WERI-Rb-1 (cell line): ENCODE measurements at places on chromosomes 3 and 15.

- no peak for DNase-seq
Observed at GRCh38 chr3:81869382-81869781, 107.9 kb upstream of the GBE1 start.

DNA sequence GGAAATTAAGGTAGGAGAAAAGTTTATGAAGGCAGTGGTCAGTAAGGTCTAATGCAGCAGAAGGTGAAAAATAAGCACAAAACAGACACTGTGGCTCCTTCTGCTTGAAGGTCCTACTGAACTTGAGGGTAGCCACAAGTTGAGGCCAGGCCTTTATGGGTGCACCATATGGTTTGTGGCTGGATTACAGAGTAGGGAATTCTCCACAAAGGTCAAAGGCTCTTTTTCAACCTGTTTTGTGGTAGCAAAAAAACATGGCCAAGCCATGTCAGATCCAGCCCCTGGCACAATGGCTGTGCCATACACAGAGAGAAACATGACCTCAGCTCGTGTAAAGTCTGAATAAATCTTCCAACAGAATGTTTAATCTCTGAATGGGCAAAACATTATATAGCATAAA, 214.0 kb downstream of the SATB1 start:
- DNase-seq, result no peak

- no peak for DNase-seq
Observed at GRCh38 chr3:122349171-122349570, 24.1 kb downstream of the CSTA start.

GRCh38 chr3:45774581-45775521, 21.5 kb downstream of the SLC6A20 start:
- DNase-seq, result no peak

GRCh38 chr3:112682361-112682760, 41.4 kb upstream of the CCDC80 start:
- DNase-seq, result no peak

GRCh38 chr3:111325160-111325718, 216.8 kb upstream of the CD96 start:
- DNase-seq, result no peak

DNA sequence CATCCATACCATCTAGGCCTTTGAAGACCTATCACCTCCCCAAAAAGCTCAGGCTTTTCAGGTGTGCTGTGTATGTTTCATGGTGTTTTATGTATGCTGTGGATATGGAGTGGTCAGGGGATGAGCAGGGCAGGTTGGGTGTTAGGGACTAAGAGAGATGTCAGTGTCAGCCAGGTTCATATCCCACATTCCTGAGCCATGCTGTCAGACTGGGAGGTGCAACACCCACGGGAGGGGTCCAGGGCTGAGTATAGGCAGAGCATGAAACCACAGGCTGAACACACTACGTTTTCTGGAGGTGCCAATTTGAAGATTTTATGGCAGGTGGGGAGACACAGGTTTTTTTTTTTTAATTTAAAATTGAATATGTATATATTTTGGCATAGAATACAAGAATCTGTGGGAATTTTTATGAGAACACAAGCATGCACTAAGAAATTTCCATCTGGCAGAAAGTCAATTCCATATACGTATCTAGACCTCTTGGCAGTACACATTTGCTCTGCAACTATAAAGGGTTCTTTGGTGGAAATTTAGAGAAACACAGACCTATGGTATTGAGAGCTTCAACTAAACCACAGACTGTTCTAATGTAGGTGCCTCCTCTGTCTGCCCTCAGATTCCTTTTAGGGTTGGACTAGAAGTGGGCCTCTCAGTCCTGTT, 101.9 kb upstream of the RNU6-1 start:
- DNase-seq, result no peak

DNA sequence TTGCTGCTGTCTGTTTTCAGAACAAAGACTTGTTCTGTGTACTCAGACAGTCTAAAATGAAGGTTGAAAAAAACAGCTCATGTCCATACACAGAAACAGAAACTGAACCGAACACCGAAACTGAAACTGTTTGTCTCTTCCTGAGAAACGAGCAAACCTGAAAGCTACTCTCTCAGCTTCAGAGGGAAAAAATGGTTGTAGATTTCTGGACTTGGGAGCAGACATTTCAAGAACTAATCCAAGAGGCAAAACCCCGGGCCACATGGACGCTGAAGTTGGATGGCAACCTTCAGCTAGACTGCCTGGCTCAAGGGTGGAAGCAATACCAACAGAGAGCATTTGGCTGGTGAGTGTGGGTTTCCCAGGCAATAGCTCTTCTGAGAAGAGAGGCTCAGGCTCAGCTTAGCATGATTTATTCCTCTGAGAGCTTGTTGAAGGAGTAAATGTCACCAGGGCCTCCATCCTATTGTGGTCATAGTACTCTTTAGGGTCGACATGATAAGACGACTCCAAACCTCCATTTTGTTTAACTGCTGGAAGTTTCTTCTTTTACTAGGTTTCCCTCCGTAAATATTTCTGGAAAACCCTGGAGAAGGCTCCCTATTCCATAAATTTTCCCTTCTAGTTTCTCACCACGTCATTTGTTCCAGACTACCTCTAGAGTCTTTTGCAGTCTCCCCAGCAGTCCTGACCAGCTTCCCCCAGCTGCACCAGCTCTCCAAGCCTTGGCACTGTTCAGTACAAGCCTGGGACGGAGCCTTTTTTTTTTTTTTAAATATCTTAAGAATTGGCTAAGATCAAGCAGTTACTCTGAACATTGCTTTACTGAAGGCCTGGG, at the start of gene RTP4:
RTP4 (plus strand) TSS at position 135 of the 838 bp plus-strand sequence; CDS start at position 192, 57 bp downstream.
- no peak for DNase-seq

DNA sequence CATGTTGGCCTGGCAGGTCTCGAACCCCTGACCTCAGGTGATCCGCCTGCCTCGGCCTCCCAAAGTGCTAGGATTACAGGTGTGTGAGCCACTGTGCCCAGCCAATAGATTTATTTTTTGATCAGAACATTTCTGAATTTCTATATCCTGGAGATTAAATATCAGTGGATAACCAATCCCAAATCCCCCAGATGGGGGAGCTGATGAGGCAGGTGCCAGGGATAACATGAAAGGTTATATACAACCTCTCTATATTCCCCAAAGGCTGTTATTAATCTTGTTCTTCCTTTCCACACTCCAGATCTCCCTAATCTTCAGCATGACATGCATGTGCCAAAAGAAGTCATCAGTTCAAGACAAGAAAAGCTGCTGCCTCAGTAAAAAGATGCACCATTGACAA, 112.3 kb downstream of the WDR76 start:
- peak; percentile 44 for DNase-seq

DNA sequence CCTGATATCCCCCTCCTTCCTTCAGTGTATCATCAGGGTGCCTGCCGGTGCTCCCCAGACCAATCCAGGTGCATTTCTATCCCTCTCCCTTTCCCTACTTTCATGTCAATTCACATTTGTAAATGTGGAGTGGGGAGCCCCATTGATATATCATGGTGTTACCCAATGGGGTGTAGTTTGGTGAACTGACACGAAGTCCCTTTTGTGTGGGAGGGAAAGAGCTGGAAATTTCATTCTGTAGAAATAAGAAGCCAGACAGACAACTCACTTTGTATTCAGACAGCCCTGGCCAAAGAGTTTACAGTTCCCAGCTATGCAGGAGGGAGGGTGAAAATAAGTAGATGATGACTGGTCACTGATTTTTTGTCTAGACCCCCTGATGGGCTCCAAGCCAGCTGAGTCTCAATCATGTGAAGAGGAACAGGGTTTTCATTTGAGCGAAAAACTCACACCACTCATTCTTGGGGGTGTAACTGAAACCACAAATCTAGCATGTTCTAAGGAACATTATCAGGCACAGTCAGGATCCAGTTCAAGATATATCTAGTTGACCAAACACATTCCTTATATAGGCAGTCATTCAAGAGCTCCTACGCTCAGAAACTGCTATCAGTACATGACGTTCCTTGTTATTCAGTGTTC, 58.9 kb downstream of the LMCD1 start:
- no peak for DNase-seq

GRCh38 chr15:98083203-98083910, 122.9 kb downstream of the ARRDC4 start:
- DNase-seq, result no peak

- DNase-seq, result no peak
Observed at GRCh38 chr15:40253167-40253790, 14.4 kb downstream of the PAK6 start.

DNA sequence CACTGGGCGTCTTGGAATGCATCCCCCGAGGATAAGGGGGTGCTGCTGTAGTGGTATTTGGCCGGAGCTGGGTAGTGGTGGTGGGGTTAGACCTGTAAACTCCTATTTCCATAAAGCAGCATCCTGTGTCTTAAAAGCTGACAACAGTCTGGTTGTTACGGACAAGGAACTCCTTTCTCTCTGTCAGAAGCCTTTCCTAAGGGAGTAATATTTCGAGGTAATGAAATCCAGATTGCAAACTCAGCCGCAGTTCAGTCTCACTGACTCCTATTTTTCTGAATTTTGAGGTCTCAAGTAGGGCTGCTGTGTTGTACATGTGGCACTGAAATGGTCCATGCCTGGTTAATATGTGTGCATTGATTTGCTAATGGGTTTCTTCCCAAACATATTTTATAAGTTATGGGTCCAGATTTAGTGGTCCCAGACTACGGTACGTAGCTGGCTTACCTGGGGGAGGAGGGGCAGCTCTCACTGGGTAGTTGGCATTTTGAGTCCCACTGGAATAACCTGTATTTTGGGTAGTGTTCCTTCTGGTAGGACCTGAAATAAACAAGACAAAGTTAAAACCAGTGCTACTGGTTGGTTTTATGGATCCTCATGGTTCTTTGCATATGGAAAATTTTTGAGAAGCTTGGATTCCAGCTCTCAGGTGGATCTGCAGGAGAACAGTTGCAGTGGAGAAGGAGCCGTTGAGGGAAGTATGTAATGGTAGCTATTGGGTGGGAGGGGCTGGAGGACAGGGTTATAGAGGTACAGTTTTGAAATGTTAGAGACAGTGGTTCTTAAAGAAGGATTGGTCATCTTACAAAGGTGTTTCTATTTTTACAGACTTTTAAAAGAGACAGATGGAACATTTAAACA, 48.6 kb upstream of the LDHAL6B start:
- no peak for DNase-seq

DNA sequence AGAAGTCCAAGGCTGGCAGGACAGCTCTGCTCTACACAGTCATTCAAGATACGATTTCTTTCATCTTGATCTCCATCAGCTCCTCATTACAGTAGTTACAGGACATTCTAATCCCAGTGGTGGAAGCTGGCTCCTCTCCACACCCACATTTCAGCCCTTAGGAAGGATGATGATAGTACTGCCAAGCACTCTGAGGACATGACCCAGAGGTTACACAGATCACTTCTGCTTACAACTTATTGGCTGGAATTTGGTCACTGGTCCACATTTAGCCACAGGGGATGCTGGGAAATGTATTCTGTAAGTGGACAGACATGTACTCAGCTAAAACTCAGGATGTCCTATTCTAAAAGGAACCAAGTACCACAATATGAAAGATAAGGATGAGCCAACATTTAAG, 77.1 kb downstream of the IQCH start:
- peak; percentile 11 for DNase-seq

DNA sequence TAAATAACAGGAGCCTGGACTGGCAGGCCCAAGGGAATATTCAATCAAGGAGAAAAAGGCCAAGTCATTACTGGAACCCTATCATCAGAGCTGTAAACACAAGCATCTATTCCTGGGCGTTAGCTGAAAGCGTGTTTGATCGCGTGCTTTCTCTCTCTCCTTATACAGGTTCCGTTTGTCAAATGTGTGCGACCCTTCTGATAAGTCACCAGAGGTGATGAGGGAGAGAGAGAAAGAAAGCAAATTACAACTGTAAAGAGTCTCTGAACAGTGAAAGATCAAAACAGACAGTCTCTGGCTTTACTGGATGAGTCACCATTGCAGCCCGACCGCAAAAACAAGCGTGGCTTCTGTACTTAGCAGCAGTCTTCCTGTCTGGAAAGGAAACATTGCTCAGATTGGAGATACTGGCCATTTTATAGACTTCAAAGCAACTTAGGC, 39.5 kb upstream of the TPRG1 start:
- no peak for DNase-seq

- no peak for DNase-seq
Observed at GRCh38 chr15:41982133-41982930, 10.0 kb upstream of the EHD4 start.

GRCh38 chr15:92304223-92304975, 89.3 kb upstream of the ST8SIA2 start:
- no peak for DNase-seq

GRCh38 chr15:89836267-89837133, 21.8 kb upstream of the ANPEP start:
- DNase-seq, result no peak

DNA sequence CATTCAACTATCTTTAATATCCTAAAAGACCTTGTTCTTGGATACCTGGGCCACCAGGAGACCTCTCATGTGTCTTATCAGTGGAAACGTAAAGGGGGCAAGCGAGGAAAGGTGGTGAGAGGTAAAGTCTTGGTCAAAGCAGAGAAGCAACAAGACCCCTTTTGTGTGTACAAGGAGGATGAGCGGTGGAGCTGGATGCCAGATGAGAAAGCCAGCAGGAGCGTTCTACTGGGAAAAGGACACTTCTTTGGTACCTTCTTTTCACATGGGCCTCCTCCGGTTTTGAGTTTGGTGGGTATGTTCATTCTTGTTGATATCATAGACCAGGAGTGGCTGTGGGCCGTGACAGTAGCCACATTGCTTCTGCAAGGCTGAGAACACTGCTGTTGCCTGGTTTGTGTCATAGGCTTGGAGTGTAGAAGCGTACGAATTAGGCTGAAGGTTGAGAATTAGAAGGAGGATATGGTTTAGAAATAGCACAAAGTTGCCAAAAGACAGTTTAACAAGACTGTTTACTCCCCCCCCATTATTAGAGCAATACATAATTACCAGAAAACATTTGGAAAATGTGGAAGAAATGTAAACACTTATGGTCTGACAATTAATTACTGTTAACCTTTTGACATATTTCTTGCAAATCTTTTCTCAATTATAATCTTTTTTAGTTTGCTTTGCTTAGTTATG, 46.8 kb upstream of the VILL start:
- DNase-seq, result no peak
